ENCODE measurements at places on chromosomes 5 and 9.

GRCh38 chr5:167899490-167900070 lies 391.9 kb upstream of the WWC1 start:
- DNase-seq, result no peak

DNA sequence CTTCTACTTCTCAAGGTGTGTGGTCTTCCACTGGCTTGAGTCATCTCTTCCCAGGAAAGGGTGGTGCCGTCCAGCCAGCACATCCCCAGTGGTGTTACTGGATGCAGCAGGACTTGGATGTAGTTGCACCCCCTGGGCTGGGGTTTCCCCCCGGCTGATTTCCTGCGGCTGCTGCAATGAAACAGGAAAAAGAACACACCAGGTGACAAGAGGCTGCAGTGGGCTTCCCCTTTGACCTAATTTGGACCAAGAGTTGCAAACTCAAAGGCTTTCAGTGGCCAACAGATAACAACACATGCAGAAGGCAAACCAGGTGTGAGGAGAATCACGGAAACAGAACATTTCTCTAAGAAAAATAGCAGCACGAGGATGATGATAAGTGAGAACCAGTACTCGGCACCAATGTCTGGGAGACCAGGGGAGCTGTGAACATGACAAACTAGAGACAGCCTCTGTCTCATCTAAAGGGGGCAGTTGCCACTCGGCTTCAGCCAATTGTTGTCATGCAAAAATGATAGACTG lies 83.7 kb downstream of the PDE6A start:
- peak; percentile 37 for DNase-seq

GRCh38 chr5:72836810-72837209 lies 20.3 kb downstream of the TNPO1 start:
- DNase-seq, result no peak

GRCh38 chr9:123318961-123319421 lies 37.0 kb upstream of the CRB2 start:
- DNase-seq, result no peak

DNA sequence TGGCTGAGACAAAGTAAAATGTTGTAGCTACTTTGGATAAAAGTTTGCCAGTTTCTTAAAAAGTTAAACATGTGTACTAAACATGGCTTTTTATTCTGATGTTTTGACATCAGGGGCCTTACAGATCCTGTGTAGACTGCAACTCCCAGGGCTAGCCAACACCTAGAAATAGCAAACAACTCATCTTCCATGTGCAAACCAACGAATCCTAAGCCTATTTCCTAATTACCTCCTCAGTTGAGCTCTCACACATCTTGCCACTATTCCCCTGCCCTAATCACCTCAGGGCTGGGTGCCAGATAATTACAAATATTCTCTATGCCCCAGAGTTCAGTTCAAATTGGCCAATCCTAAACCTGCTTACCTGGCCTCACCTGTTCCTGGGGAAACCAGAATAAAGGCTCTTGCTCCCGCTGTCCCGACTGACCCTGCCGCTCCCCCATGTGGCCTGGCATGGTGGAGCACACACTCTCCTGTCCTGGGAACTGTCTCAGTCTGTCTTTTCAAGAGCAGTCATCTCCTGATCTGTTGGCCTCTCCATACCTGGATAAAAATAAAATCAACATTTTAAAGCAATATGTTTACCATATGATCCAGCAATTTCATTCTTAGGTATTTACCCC lies 37.1 kb upstream of the FAM169A start:
- peak; percentile 24 for DNase-seq

Measured in activated T-cell treated with anti-CD3 and anti-CD28 coated beads, Interleukin-2, amount 50 U/mL, for 48 hours (primary cell).